Glutamatergic neuron (in vitro differentiated cells): ENCODE measurements at places on chromosomes 12 and 14. TPM values are rescaled to one million over a fixed set of nuclear protein-coding genes. Genes with fewer than 3 reads are reported as not detected.

DNA sequence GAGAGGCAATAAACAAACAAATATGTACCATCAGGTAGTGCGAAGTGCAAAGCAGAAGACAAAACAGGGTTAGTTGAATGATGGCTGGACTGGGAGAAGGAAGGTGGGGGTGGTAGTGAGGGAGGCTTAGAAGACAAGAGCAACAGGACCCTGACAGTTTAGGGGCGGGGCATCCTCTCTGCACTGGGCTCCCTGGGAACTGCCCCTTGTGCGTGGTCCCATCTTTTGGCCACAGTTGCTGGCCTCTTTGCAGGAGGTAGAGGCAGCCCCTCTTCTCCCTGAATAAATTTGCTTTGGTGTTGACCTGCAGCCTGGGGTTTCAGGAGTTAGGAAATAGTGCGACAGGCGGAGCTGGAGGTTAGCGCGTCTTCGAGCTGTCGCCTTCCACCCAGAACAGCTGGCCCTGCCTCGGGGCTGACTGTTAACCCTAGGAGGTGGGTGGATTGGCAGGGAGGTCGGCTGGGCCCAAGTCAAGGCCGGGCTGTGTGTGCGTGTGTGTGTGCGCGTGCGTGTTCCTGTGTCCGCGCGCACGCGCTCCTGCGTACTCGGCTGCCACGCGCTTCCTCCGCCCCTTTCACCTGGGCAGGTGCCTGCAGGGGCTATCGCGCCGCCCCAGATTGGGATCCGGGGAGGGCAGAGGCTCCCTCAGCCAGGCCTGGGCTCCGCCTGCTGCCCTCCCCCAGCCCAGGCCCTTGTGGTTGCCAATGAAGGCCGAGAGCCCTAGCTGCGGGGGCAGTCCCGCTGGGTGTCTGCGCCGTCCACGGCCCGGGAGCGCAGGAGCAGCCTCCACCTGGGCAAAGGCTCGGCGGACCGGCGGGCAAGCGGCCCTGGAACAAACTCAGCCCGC lies 180.8 kb downstream of the ADCK1 start:
- DNase-seq = peak; percentile 46

Gene KRT3
- not detected for total RNA-seq

Gene SLCO1B1
- not detected for total RNA-seq

- no peak for DNase-seq
Measured at GRCh38 chr14:33590891-33591630, 359.8 kb downstream of the EGLN3 start.

Gene RBMS2
- 10.2 TPM for total RNA-seq

DNA sequence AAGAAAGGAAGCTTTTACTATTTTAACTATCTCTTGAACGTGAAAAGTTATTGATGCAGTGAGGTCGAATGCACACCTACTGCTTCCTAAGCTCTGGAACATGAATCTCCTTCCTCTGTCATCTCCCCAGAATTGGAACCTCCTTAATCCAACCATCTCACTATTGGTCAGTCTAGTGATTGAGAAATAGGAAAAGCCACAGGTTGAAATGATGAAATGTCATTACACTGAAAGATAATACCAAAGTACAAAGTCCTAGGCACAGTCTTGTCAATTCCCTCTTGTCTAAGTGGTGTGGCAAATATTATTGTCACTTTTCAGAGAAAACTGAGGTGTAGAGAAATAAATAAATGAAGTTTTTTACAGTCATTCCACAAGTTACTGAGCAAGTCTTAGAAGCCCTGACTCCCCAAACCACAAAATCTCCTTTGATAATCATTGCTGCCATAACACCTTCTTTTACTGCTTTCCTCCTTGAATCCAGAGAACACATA lies 19.5 kb upstream of the HIGD1C start:
- DNase-seq = no peak

DNA sequence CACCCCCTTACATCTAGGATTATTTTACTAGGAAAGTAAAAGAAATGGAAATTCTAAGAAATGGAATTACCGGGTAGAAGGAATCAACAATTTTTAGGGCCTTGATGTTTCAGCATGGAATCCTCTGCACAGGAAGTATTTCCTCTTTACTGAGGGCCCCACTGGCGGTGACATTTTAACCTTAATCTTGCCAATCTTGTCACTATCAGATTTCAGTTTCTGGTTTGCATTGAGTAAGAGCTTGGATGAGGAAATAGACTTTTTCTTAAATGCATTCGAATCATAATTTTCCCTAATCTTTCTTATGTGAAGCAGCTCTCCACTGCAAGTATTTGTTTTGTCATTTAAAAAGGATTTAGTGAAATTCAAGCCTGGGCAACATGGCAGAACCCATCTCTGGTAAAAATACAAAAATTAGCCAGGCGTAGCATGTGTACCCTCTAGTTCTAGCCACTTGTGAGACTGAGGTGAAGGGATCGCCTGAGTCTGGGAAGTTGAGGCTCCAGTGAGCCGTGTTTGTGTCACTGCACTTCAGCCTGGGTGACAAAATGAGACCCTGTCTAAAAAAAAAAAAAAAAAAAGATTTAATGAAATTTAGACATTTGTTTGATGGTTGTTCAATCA lies 40.7 kb downstream of the TPCN1 start:
- no peak for DNase-seq

- DNase-seq = no peak
Measured at GRCh38 chr12:107349008-107349747, 255.8 kb upstream of the CRY1 start.

- no peak for DNase-seq
Measured at GRCh38 chr12:1579651-1580435, 14.5 kb downstream of the FBXL14 start.

GRCh38 chr14:77055981-77056380 lies 27.5 kb upstream of the IRF2BPL start:
- no peak for DNase-seq

GRCh38 chr14:100662879-100663760 lies 63.6 kb upstream of the DLK1 start:
- peak; percentile 84 for DNase-seq

GRCh38 chr12:101968770-101969169 lies 91.4 kb downstream of the DRAM1 start:
- DNase-seq = no peak

DNA sequence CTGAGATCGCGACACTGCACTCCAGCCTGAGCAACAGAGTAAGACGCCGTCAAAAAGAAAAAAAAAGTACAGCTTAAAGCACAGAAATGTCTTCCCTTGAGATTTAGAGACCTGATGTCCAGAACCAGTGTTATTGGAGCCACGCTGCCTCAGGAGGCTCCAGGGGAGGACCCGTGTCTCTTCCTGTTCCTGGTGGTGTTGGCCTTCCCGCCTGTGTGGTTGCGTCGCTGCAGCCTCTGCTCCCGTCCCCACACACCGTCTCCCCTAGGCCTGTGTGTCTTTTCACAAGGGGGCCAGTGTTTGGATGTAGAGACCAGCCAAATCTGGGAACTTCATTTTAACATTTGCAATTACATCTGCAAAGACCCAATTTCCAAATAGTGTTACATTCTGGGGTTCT lies 8.6 kb upstream of the FBRSL1 start:
- DNase-seq = no peak

- DNase-seq = no peak
Measured at GRCh38 chr12:31288381-31288780, 37.6 kb downstream of the SINHCAF start.

GRCh38 chr12:100926669-100927248 lies 132.2 kb downstream of the ANO4 start:
- DNase-seq = peak; percentile 19

DNA sequence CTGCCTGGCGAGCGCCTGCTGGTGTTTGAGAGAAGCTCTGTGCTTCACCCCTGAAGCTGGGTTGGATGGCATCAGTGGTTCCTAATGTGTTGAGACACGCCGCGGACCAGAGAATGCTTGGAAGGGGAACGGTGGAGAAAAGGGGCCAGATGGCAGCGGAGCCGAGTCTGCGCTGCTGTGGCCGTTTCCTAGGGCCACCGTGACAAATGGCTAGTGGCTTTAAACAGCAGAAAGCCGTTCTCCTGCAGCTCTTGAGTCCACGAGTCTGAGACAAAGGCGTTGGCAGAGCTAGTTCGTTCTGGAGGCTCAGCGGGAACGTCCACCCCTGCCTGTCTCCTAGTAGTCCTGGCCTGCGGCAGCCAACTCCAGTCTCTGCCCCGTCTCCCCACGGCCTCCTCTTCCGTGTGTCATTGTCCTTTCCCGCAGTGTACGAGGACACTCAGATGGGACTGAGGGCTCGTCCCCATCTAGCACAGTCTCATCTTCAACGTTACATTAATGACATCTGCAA lies 103.6 kb downstream of the ADGRD1 start:
- no peak for DNase-seq

Gene TAS2R30
- 5.1 TPM for total RNA-seq

Gene RNU4-1
- total RNA-seq = 5,722 TPM

DNA sequence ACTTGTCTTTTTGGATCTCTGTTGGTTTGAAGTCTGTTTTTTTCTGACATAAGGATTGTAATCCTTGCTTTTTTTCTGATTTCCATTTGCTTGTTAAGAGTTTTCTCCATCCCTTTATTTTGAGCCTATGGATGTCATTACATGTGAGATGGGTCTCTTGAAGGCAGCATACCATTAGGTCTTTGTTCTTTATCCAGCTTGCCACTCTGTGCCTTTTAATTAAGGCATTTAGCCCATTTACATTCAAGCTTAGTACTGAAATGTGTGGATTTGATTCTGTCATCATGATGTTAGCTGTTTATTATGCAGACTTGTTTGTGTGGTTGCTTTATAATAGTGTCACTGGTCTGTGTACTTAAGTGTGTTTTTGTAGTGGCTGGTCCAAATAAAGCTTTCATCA lies 100.0 kb downstream of the CCDC91 start:
- no peak for DNase-seq

Gene KRT2
- total RNA-seq = not detected

Gene ACRBP
- 2.5 TPM for total RNA-seq

DNA sequence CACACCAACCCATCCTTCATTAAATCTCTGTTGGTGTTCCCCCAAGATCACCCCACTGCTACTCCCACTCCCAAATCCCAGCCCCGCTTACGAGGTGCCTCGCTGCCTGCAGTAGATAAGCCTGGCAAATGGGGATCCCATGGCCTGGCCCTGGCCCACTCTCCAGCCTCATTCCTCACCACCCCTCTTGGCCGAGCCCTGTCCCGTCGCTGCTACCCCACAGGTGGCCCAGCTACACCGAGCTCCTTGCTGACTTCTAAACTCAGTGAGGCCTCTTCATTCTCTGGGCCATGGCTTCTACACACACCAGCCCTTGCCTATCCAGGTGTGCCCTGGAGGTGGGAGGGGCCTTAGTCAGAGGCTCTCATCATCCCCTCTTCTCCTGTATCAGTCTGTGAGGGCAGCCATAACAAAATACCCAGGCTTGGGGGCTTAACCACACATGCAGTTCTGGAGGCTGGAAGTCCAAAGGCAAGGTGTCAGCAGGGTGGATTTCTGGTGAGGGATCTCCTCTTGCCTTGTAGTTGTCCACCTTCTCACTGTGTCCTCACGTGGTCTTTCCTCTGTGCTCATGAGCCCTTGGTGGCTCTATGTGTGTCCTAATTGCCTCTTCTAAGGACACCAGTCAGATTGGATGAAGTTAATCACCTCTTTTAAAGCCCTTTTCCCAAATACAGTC lies 92.8 kb downstream of the PRMT8 start:
- no peak for DNase-seq

Gene FAIM2
- total RNA-seq = 3.5 TPM

Gene A2M
- total RNA-seq = 346 TPM

DNA sequence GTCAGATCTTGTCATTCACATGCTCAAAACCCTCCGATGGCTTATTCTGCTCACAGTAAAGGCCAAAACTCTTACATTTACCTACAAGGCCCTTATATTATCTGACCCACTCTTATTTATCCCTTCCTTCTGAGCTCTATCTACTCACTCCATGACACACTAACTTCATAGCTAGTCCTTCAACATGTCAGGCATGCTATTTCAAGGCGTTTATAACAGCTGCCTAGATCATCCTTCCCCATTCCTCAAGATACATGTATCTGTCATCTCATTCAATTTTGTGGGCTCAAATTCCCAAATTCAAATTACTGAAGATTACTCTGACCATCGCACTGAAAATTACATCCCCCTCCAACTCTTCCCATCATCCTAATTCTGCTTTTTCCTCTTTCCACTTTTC lies 6.9 kb downstream of the MIS18BP1 start:
- DNase-seq = no peak

DNA sequence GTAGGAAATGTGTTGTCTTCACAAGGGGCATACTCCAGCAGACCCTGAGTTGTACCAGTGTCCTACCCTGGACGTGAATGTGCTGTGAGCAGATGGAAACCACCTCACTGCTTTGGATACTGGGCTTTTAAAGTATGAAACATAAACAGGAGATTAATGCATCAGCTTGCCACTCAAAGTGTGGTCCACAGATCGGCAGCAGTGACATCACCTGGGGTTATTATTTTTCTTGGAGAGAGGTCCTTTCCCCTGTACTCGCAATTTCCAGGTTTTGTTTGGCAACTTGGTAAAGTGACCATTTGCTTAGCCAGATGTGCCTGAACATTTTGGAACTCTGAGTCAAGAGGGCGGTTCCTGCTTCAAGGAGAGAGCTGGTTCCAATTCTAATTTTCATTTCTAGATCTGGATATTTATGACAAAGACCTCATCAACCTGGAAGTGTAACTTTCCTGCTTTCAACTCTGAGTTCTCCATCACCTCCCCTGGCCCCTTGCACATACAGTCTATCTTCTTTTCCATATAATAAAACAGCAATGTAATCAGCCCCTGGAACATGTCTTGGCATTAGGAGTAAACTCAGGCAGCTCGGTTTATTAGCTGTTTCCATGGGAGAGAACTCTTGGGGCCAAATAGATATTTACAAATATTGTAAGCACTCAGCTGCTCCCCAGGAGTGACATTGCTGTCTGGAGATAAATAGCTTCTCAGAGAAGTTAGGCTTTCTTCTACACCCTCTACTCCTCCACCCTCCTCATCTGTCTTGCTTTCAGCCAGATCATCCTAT lies 237.0 kb upstream of the TBX3 start:
- DNase-seq = no peak

DNA sequence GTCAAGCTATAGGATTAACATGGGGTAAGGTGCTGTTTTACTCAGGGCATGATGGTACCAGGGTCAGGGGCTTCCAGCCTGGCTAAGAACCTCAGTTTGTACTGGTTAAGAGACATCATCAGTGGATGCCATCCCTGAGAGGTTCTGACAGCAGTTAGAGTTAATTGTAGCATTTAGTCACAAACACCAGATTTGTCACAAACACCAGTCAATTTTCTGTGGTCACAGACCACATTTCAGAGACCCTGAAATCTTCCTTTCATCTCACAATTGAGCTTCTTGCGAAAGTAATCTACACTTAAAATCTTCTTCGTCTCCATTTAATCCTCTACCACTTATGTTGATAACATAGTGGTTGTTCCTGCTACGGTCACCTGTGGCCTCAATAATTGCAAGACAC lies 143.0 kb upstream of the EGLN3 start:
- no peak for DNase-seq
